ENCODE measurements at places on chromosomes 2 and 18. TPM values are rescaled to one million over a fixed set of nuclear protein-coding genes. Genes with fewer than 3 reads are reported as not detected.

TP53I3 gene
- polyA plus RNA-seq, result 41.8 TPM

- no peak for DNase-seq
Observed at GRCh38 chr18:4842287-4842686, 354.8 kb downstream of the AKAIN1 start.

- no peak for DNase-seq
Observed at GRCh38 chr18:35695384-35695783, 113.8 kb downstream of the GALNT1 start.

DSG1 gene
- not detected for polyA plus RNA-seq
